ENCODE measurements at places on chromosomes 12 and 14.

DNA sequence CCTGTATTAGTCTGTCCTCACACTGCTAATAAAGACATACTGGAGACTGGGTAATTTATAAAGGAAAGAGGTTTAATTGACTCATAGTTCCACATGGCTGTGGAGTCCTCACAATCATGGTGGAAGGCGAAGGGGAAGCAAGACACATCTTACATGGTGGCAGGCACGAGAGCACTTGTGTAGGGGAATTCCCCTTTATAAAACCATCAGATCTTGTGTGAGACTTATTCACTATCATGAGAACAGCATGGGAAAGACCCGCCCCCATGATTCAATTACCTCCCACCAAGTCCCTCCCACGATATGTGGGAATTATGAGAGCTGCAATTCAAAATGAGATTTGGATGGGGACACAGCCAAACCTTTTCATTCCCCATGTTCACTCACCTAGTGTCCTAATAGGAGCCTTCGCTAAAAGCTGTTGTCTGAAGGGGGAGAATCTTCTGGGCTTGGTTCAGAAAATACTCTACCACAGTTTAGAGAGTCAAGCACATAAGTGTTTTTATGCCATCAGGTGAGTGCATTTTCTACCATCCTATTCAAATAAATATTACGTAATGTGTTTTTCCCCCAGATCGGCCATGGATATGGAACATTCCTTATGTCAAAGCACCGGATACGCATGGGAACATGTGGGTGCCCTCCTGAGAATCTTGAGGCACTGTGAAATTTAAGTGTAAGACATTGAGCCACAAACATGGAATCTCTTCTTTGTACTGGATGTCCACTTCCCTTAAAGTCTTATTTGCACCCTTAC lies 19.1 kb upstream of the KCNK13 start:
- DNase-seq = no peak

- no peak for DNase-seq
Observed at GRCh38 chr12:109020796-109021380, at the start of gene SVOP. Gene SVOP, minus strand, starts transcription at chr12:109021068. Its CDS starts 200 bp downstream, at chr12:109020868.

- DNase-seq = no peak
Observed at GRCh38 chr14:62431496-62431895, 613.8 kb downstream of the KCNH5 start.

DNA sequence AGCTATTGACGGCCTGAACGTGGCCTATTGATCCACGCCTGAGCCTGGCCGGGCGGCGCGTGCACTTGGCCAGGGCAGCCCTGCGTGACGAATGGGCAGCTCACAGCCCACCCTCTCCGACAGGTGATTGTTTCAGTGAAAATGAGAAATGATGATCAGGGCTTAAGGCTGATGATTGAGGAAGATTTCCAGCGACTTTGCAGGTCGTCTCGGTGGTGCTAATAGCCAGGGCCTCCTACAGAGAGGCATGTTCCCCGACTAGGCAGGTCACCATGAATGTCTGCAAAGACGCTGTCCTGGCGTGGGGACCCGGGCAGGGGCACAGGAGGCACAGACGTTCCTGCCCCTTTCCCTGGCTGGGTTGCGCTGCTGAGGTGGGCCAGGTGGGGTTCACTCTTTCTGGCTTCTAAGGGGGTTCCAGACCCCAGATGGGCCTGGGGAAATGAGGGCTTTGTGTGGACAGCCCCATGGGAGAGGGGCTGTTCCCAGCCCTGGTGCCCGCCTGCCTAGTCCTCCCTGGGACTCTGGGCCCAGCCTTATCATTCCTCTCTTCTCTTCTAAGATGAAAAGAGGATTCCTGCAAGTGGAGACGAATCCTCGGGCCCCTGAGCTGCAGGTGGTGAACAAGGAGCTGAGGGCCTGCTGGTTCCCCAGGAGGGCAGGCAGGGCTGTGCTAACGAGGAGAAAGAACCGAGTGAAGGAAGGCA lies 157.4 kb downstream of the KIF26A start:
- DNase-seq = no peak

DNA sequence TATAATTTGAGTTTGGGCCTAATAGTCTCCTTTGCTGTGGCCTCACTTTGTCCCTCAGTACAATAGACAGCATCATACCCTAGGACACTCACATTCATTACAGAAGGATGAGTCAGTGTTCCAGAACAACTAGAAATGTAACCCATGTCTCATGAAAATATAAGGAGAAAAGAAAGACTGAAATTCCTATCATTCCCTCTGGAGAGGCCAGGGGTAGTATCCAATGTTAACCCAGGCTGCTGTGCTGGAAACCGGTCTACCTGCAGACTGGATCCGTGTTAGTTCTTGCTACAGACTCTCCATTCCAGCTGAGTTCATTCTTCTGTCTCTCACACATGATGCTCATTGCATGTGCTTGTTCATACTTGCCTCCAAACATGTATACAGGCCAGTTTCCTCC lies 75.8 kb upstream of the HOXC13 start:
- DNase-seq = no peak

GRCh38 chr12:106329231-106329982 lies 26.9 kb downstream of the TCP11L2 start:
- DNase-seq = no peak

- no peak for DNase-seq
Observed at GRCh38 chr14:25412998-25413397, 363.1 kb upstream of the STXBP6 start.

- no peak for DNase-seq
Observed at GRCh38 chr14:20490563-20490962, 14.8 kb upstream of the RNASE10 start.

DNA sequence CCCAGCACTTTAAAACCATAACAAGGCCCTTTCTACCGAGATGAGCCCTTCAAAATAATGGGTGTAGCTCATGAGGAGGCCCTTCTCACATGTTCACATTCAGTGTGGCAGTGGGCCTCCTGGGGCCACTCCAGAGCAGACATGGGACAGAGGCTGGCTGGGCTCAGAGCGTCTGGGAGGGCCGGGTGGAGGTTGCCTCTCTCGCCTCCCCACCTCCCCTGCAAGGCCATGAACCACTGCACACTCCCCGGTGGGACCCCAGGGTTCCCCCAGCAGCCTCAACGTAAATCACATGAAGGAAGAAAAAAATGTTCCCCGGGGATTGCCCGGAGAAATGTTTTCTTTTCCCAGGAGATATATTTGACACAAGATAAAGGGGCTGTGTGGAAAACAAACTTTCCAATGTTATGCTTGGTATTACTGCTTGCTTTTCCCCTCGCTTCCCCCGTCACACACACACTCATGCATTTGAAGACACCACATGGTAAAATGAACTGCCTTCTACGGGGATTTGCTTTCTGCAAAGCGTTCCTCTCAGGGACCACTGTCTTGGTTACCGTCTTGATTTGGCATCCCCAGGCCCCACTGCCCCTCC lies 190.7 kb upstream of the CCND2 start:
- no peak for DNase-seq

DNA sequence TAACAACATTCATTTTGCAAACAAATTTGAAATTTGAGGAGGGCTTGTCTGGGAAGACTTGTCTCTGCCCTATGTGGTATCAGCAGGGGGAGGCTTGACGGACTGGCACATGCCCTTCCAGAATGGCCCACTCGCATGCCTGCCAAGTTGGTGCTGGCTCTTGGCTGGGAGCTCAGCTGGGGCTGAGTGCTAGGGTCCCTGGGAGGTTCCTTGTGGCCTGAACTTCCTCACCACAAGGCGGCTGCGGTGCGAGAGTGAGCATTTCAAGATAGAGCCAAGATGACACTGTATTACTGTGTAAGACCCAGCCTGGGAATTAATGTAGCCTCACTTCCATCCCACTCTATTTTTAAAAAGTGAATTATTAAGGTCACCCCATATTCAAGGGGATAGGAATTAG lies 271.6 kb upstream of the PLEKHG7 start:
- DNase-seq = no peak

- DNase-seq = no peak
Observed at GRCh38 chr12:96652870-96653269, 163.5 kb downstream of the CFAP54 start.

DNA sequence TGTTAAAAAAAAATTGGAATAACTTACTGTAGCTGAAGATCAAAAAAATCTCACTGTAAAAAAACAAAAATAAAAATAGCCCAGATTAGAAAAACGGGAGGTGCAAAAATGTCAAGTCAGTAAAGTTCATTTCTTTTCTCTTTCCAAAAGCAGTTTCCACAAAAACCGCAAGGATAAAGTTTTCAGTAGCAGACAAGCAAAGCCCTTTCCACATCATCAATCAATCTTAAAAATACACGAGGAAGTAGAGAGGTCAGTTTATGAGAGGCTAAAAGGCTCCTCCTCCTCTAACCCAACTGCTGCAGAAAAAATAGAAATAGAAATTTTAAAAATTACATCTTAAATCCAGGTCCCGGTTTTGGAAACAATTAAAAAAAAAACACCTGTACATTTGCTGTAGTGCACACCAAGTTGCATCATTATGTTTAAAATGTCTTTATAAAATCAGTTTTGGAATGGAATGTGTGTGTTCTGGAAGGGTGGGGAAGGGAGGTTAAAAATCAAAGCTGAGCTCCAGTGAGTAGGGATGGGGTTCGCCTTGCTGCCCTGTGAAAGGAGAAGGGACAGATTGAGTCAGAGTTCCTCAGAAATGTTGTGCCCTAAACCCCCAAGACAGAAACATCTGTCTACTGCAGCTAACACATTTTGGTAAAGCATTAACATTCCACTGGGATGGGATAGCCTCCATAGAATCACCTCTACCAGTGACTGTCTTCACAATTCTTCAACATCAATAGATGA lies 5.8 kb downstream of the HNRNPC start:
- no peak for DNase-seq

- DNase-seq = no peak
Observed at GRCh38 chr12:23139026-23139425, 514.1 kb downstream of the ETNK1 start.

DNA sequence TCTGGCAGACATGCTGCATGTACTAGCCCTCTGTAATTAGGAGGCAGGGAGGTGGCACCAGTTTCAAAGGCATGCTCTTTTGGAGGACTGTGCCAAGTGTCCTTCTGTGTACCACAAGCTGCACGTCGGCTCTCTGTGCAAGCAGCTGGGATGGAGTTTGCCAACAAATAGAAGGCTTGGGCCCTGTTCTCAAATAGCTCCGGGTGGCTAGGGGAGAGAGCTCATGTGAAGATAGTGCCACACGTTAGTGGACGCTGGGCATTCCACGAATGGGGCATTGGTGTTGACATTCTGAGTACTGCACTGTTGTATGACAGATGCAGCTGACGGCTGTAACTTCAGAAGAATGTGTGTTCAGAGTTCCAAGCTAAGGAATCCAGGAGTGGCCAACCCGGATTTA lies 4.4 kb downstream of the AACS start:
- DNase-seq = no peak

GRCh38 chr12:69471076-69471430 lies 865 bp downstream of the FRS2 start:
- DNase-seq = no peak
